Hindlimb muscle (tissue), 1 donor: ENCODE measurements at places on chromosomes 1 and 21.

GRCh38 chr1:156677616-156678596, 699 bp upstream of the NES start:
- DNase-seq, result peak; percentile 85

DNA sequence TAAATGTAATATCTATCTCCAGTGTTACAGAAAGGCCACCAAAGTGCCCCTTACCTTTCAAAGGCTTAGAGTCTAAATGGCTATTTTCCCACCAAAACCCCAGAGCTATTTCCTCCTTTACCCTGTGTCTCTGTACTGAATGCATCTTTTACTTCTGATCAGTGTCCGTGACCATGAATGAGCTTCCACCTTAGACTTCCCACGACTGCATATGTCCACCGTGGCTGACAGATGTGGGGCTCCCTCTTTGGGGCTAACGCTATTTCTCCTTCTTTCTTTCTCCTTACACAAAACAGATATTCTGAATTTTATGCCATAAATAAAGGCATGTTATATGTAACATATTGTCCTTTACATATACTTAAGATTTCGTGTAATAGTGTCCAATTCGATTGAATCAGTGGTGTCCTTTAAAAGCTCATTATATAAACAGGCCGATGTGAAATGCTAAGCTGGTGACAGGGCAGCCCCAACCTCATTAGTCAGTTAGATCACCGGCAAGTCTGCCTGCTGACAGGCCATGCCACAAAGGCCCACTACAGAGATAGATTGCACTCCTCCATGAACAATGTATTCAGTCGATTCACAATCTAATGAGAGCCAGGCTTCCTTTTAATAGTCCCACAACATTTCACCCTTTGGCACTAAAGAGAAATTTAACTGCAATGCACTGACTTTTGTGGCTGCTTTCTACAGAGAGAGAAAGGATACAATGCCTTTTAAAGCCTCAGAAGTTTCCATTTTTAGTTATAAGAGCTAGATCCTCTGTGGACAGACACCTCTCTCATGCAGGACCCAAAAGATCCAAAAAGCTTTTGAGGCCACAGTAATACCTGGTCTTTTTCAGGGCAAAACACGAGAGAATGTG, 297.9 kb downstream of the PCP4 start:
- DNase-seq, result no peak

DNA sequence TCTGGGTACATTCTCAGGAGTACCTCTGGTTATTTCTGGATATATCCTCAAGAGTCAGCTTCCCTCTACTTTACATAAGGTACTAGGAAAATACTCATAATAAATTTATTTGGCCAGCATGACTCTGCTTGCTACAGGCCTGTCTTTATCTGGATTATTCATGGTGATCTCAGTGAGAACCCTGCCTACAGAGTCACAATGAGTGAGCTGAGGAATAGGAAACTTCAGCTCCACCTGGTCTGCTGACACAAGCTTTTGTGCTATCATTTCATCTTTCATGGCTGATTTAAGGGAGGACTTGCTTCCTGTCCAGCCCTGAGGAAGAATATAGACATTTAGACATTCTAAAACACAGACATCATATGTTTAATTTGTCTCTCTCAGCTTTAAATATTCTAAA, 19.5 kb upstream of the SUCO start:
- DNase-seq, result no peak

- DNase-seq, result no peak
Measured at GRCh38 chr1:157030728-157031127, 14.8 kb downstream of the ARHGEF11 start.

DNA sequence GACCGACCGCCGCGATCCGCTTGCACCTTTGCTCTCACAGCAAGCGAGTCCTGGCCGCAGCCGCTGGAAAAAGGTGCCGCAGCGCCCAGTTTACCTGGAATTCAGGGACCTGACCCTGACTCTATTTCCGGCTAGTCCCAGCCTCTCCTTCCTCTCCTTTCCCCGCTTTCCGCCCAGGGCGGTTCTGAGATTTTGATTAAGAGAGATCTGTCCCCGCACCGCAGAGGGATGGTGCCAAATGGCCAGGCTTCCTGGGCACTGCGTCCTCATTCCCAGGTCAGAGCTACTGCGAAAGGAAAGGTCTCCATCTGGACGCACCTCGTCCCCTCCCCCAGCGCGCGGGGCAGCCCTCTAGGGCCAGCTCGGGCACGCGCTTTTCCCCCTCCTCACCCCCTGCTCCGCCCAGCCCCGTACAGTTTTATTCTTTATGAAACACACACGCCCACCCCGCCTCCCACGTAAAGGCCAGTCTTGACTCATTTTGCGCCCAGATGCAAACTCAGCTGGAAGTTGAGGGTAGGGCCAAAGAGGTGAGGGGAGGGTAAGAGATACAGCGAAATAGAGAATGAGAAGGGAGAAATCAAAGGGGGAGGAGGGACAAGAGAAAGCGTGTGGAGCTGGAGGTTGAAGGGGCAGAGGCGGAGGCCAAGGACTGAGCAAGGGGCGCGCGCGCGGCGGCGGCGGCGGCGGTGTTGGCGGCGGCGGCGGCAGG, 411.8 kb upstream of the ESRRG start:
- peak; percentile 18 for DNase-seq

GRCh38 chr1:163320891-163321290, 863 bp upstream of the NUF2 start:
- no peak for DNase-seq

DNA sequence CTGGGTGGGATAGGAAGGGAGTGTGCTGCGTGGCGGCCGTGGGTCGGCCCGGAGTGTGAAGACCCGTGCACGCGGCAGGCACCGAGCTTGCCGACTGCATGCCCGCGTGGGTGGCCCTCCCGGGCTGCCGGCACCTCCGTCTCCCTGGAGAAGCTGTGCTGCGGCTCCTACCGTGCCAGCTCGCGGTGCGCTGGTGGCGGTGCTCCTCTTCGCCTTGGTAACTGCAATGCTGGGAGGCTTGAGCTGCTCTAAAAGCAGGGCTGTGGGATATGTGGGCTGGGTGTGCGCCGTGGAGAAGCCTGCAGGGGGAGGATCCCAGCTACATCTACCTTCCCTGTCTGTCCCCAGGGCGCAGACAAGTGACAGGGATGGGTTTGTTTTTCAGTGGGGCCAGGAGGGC, 2.4 kb downstream of the GABRD start:
- DNase-seq, result no peak

- DNase-seq, result no peak
Measured at GRCh38 chr1:59052166-59052590, 244.7 kb upstream of the FGGY start.

DNA sequence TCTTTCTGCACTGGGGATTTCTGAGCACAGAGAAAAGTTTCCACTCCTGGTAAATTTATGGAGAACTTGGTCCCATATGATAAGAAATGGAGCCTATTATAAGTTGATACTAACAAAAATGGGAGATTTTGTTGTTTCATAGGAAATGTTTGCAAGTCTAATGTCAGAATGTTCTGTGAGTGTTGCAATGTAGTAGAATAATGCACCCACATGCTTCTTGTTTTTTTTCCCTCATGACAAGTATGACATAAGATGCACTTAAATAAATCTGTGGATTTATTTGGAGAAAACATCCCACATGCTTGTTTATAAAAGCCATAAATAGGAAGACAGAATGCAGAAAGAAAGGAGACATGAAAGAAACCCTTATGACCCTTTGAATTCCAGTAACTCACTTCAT, 50.8 kb upstream of the KCNJ6 start:
- DNase-seq, result no peak
